ENCODE measurements at places on chromosomes 3 and 15. TPM values are rescaled to one million over a fixed set of nuclear protein-coding genes. Genes with fewer than 3 reads are reported as not detected.
A peak's percentile ranks its signal among the peaks of the same experiment; 100 is the strongest.

Gene TBCCD1
- 19.6 TPM for total RNA-seq

Gene PPP2R3A
- total RNA-seq, result 14.8 TPM

DNA sequence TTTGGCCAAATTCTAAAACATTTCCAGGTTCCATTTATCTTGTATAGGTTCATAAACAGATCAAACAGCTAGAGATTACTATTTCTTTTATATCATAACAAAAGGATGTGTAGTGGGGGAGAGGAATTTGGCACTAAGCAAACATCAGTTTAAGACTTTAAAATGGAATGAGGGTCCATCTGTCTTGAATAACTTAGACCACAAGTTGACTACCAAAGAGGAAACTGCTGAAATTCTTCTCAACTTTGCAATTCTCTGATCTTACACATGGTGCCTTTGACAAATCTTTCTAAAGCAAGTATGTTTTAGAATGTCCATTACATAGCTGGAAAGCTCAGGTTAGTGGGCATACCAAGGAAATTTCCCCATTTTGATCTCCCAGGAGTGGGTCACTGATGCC is 140.5 kb upstream of the ADAMTS9 start:
- H3K27me3 ChIP-seq, result no peaks in the 10 kb centered on the region
- H3K4me3 ChIP-seq, result no peak overlapping the region
- H3K4me1 ChIP-seq, result peaks cover 28% of the 10 kb centered on the region
- H3K27ac ChIP-seq, result no peak overlapping the region

GRCh38 chr3:29525254-29525881 is 244.5 kb downstream of the RBMS3 start:
- H3K36me3 ChIP-seq, result no peaks in the 10 kb centered on the region
- DNase-seq, result no peak
- H3K27me3 ChIP-seq, result no peaks in the 10 kb centered on the region
- peaks cover 39% of the 10 kb centered on the region for H3K4me1 ChIP-seq
- H3K4me3 ChIP-seq, result no peak overlapping the region

DNA sequence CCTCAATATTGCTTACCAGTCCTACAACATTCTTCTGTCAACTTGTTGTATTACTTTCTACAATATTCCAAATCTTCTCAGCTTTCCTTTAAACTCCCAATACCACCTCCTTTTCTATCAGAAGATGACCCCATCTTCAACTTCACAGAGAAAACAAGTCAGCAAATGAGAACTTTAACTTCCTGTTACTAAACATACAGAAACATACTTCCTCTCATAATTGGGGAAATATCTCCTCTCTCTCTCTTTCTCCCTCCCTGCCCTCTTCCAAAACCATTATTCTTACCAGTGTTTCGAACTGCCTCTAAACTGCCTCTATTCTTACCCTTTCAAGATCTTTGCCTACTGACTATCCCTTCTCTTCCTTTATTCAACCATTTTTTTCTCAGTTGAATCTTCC is 1.8 kb upstream of the SNAP23 start:
- peak overlapping the region; percentile 97 for H3K27ac ChIP-seq
- H3K36me3 ChIP-seq, result no peaks in the 10 kb centered on the region
- DNase-seq, result no peak
- peak overlapping the region; percentile 27 for H3K4me3 ChIP-seq
- H3K4me1 ChIP-seq, result peaks cover 61% of the 10 kb centered on the region

DNA sequence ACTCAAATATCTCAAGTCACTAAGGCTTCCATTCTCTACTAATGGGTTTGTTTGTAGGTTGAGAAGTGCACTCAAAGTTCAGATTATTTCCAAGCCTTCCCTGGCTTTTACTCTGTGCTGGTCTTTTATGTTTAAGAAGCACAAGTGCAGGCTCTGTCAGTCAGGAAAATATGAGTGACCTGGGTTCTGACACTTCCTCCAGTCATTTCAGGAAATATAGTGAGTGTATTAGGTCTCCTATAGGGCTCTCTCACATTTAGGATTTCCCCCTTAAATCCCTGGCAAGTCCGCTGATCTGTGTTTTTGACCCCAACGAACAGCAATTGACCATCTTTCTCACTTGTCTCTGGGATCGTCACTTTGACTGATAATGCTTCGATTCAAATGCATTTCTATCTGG is 210.2 kb downstream of the ARPP21 start:
- H3K4me1 ChIP-seq, result no peaks in the 10 kb centered on the region
- DNase-seq, result no peak
- peaks cover 10% of the 10 kb centered on the region for H3K27me3 ChIP-seq
- H3K27ac ChIP-seq, result no peak overlapping the region
- H3K4me3 ChIP-seq, result no peak overlapping the region

GRCh38 chr3:52552089-52552488 is 15.7 kb downstream of the UQCC5 start:
- H3K4me3 ChIP-seq, result no peak overlapping the region
- H3K27me3 ChIP-seq, result no peaks in the 10 kb centered on the region
- peak overlapping the region; percentile 59 for H3K27ac ChIP-seq
- no peaks in the 10 kb centered on the region for H3K4me1 ChIP-seq
- DNase-seq, result no peak

Measured in chondrocyte (in vitro differentiated cells).